Posterior cingulate gyrus (tissue), 11 donors: ENCODE measurements at places on chromosomes 1 and 21.

- DNase-seq, result no peak
Measured at GRCh38 chr1:235105051-235106043, 23.3 kb downstream of the TOMM20 start.

GRCh38 chr1:112402682-112403643 is 6.9 kb downstream of the CTTNBP2NL start:
- no peak for DNase-seq

DNA sequence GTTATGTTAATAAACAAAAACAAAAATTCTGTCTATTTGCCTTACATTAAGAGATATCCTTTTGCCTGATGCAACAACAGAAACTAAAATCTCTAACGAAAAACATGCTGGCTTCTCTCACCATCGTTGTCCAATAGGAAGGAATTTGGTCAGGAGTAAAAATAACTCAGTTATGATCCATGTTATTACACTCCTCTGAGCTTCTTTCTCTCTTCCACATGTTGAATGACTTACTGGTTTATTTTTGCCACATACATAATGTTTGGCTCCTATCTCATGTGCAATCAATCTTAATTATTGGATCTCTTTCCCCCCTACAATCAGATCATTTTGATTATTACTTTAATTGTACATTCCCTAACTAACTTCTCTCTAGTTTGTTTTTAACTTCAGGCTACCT is 688.4 kb downstream of the USP25 start:
- no peak for DNase-seq

- DNase-seq, result no peak
Measured at GRCh38 chr1:200542162-200542561, 78.4 kb downstream of the KIF14 start.

GRCh38 chr1:155226188-155226909 is 17.9 kb downstream of the MTX1 start:
- no peak for DNase-seq

- no peak for DNase-seq
Measured at GRCh38 chr1:187300081-187300480, 471.3 kb downstream of the PLA2G4A start.

DNA sequence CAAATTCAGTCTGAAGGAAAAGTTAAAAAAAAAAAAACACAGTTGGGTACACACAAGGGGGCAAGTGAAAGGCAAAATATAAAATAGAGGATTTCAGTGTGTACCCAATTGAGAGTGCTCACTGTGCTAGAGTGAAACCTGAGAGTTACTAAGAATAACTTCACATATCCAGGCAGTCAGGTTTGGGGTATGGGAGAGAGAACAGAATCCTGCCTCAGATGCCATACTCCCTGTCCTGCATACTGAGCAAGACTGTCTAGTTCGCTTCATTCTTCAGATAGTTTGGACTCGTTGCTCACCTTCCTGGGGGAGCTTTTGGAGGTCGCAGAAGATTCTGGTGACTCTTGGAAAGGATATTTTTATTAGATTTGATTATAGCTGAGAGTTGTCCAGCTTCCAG is 20.4 kb downstream of the CEP85 start:
- DNase-seq, result no peak
